CD4-positive, alpha-beta memory T cell (primary cell): ENCODE measurements at places on chromosomes 6 and 20.

- no peak for DNase-seq
Measured at GRCh38 chr6:108868647-108869046, 20.4 kb downstream of the ARMC2 start.

- no peak for DNase-seq
Measured at GRCh38 chr20:13338097-13338661, 117.1 kb downstream of the ISM1 start.

DNA sequence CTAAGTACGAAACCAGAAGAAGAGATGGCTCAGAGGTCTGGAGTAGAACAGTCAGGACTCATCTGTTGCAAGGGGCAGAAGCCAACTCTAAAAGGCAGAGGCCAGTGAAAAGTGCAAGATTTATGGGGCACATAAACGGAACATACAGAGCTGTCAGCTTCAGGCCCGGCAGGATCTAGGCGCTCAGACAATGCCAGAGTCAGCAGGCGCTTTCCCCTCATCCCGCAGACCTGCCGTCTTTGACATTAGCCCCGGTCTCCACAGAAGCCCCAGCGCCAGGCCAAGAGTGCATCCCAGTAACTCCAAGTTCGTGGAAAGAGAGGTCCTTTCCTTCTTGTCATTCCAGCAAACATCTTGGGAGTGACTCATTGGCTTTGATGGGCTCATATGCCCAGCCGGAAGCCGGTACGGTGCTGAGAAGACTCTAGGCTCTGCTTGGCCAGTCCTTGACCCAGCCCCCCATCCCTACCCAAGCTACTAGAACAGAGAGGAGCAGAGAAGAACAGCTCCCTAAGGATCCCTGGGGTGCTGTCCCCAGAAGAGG lies 260.9 kb downstream of the TAF4 start:
- no peak for DNase-seq

GRCh38 chr6:157724138-157724820 lies 98.8 kb upstream of the SNX9 start:
- DNase-seq, result no peak

DNA sequence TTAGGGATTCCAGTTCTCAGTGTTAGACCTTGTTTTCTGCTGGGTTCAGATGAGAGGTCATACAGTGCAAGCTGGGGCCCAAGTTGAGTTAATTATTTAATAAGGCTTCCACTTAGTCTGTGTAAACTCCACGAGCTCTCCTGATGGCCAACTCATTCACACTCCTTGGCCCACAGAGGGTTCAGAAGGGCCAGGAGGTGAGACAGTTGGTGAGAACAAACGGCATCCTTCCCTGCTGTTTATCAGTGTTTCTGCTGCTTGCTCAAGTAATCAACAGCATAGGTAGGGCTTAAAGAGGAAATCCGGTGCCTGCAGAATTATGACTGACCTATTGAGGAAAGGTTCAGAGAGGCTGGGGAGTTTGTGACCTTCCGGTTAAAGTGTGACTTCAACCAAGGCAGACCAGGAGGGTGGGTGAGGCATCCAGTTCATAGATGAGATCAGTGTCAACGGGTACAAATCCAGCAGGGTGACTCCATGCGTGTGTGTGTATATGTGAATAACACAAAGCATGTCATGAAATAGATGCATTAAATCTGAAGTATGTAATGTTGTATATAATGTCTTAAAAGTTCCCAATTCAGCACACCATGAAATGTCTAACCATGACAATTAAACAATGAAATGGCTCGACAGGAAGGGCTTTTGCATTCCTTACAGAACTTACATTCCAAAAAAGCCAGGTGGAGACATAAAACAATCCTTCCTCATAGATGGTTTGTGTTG lies 37.4 kb upstream of the BCAS1 start:
- no peak for DNase-seq

- no peak for DNase-seq
Measured at GRCh38 chr6:73088138-73088813, 137.0 kb downstream of the KHDC1L start.

DNA sequence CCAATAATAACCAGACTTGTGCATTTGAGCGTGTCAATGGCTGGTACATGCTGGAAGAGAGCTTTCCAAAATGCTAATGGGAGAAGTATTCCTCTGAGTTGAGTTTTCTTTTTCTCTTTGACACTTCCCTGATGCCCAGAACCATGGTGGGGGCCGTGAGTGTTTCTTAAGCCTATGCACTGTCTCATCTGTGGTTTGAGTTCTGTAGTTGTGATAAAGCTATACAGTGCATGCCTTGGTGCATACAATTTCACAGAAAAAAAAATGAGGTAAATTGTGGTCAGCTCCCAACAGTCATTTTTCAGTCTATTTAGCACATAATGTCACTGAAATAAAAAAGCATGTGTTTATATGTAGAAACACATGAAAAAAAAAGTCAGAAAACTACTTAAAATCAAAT lies 204.8 kb downstream of the HDGFL1 start:
- no peak for DNase-seq

GRCh38 chr6:137216106-137216505 lies 3.1 kb downstream of the IFNGR1 start:
- no peak for DNase-seq

GRCh38 chr20:23180451-23180921 lies 94.4 kb upstream of the CD93 start:
- no peak for DNase-seq

- no peak for DNase-seq
Measured at GRCh38 chr6:73123632-73124329, 101.5 kb downstream of the KHDC1L start.

DNA sequence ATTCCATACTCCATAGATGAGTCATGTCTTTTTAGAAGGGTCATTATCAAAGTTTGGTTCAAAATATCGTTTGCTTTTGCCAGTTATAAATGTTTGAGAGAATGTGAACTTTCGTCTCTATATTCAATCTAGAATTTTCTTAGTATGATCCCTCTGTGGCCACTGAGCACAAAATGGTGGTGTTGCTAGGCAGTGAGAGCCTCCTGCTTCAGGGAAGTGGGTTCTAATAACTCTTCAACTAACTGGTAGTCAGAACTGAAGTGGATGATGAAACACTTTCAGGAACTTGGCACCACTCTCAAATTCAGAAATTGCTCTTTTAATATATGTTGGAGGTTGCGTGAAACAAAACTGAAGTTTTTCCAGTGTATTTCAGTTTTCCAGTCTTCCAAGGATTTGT lies 125.0 kb upstream of the DOK5 start:
- no peak for DNase-seq

GRCh38 chr20:37911261-37911660 lies 8.3 kb downstream of the VSTM2L start:
- DNase-seq, result no peak

GRCh38 chr20:34243377-34243776 lies 2.2 kb downstream of the ASIP start:
- no peak for DNase-seq

- no peak for DNase-seq
Measured at GRCh38 chr6:33211136-33211535, 2.8 kb downstream of the RING1 start.
